ENCODE measurements at places on chromosomes 7 and 10.

- no peak for DNase-seq
Measured at GRCh38 chr7:141722529-141722928, 14.4 kb downstream of the WEE2 start.

DNA sequence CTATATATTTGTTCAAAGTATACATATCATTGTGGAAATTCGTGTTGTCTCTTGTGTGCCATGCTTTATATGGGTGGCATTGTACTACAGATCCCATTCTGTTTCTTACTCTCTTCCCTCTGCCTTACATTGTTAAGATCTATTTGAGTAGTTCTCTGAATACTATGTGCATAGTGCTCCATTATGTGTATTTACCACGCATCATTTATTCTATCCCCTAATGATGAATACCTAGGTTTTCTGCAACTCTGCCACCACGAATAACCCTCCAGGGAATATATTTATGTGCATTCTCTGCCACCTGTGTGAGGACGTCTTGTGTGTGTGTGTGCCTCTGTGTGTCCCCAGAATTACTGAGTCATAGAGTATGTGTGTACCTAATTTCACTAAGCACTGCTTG, 431.2 kb upstream of the C7orf33 start:
- DNase-seq, result no peak

GRCh38 chr7:18278316-18278715, 217.2 kb upstream of the HDAC9 start:
- no peak for DNase-seq

DNA sequence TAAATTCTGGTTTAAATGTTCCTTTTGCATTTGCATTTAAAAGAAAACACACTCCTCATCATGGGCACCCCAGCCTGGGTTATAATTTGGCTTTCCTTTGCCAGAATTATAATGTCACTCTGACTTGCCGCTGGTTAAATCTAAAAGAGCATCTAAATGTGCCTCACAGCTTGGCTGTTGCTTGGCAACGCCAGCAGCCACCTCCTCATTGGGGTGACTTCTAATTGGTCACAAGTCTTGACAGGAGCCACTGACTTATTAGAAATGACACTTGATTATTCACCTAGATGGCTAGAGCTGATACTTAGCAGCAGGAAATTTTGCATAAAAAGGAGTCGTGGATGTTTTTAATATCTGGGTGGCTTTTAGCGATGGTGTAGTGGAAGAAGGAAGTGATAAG, 114.3 kb downstream of the TBXAS1 start:
- DNase-seq, result no peak

DNA sequence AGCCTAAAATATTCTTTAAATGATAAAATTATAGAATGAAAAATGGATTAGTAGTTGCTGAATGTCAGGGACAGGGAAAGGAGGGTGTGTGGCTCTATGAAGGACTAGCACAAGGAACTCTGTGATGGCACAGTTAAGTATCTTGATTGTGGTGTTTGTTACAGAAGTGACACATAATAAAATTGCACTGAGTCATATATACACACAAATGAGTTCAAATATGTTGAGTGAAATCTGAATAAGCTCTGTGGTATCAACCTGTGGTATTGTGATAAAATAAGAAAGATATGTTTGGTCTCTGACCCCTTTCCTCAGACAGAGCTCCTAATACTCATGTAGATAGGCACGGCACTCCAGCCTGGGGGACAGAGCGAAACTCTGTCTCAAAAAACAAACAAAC, 181.5 kb upstream of the TRIM24 start:
- no peak for DNase-seq

DNA sequence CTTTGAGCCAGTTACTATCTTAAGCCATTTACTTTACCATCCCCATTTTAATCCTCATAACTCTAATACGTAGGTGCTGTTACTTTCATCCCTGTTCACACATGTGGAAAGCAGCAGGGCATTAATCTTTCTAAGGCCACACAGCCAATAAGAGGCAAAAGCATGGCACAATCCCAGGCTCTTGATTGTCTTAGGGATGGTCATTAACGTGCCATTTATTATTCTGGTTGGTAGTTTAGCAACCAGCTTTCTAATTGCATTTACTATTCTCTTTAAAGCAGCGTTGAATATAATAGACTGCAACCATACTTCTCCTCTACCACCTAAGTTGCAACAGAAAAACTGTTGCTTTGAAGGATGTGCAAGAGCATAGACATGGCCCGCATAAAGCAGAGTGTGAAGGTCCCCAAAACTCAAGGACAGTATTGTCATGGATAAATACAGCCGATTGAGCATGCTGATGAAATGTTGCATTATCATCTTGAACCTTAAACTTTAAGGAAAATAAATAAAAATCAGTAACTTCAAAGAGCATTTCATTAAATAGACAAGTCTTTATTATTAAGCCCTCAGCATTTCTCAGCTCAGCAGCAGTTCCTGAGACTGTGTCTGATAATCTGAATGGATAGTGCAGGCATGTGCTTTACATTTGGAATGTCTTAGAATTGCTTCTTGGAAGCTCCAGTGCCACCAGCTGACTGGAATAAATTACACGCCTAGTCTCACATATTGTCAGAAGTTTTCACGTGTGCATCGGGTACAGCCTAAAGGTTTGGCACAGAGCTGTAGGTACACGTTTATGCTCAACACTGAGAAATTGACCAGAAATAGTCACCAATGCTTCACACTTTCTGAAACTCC, 467.1 kb downstream of the SDK1 start:
- DNase-seq, result no peak
